ENCODE measurements at places on chromosomes 12 and 14.

DNA sequence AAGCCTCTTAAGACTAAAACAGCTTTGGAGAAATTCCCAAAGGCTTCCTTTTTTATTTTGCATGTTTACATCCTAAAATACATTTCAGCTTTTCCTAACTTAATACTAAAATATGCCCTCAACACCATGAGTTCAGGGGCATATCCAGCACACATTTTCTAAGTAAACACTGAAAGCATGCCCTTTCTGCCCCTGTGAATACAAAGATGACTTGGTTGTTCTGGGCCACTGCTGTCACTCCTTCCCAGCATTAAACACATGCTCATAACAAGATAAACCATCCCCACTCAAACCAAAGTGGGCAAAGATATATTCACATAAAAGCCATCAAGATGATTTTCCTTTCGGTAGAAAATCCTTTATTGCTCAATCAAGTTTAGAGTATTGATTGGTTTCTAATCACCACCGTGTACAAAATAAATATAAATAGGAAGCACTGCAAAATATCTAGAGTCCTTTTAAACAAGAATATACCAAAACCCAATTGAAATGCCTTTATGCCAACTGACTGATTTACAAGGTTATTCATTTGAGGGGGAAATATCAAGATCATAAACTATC, 1.9 kb downstream of the CCNB1IP1 start:
- DNase-seq, result no peak

DNA sequence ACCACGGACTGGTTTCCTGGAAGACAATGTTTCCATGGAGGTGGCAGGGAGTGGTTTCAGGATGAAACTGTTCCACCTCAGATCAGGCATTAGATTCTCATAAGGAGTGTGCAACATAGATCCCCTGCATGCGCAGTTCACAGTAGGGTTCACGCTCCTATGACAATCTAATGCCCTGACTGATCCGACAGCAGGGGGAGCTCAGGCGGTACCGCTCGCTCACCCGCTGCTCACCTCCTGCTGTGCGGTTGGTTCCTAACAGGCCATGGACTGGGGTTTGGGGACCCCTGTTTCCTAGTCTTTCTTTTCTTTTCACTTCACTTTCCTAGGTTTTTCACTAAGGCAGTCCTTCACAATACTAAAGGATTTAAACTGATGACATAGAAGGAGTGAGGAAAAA, 39.6 kb downstream of the GUCY2C start:
- DNase-seq, result no peak

DNA sequence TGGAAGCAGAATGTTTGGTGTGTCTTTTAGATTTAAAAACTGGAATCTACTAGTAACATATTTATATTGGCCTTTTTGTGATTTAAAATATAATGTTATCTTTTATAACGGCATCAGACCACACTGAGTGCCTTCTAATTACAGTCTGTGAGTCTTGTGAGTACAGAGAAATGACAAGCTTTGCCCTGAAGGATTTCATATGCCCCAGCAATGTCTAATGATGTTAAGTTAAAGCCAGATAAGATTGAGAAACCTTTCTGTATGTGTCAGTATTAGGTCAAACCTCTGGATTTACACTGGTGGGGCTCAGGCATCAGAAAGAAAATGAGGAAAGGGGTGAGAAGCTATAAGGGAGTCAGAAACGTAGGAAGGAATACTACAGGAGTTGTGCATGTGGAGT, 25.2 kb downstream of the PLEKHA5 start:
- DNase-seq, result no peak

- DNase-seq, result no peak
Observed at GRCh38 chr12:131749618-131750315, 38.9 kb downstream of the SFSWAP start.

- DNase-seq, result no peak
Observed at GRCh38 chr12:27864521-27864920, 84.5 kb upstream of the MANSC4 start.

DNA sequence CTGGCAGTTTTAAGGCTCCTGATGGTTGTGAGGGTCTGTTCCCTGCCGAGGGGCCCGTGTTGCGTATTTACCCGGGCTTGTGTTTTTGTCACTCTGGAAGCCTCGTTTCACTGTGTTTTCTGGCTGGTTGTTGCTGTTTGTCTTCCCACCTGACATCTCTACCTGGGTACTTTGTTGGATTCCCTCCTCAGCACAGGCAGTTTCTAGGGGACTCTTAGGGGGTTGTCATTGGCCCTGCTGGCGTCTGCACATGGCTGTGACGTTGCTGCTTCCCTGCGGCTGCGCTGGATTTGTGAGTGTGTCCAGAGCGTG, 6.4 kb downstream of the FBRSL1 start:
- DNase-seq, result no peak

GRCh38 chr14:55628426-55628825, 48.4 kb downstream of the KTN1 start:
- no peak for DNase-seq

GRCh38 chr14:103206023-103206481, 82.8 kb downstream of the TNFAIP2 start:
- DNase-seq, result no peak

DNA sequence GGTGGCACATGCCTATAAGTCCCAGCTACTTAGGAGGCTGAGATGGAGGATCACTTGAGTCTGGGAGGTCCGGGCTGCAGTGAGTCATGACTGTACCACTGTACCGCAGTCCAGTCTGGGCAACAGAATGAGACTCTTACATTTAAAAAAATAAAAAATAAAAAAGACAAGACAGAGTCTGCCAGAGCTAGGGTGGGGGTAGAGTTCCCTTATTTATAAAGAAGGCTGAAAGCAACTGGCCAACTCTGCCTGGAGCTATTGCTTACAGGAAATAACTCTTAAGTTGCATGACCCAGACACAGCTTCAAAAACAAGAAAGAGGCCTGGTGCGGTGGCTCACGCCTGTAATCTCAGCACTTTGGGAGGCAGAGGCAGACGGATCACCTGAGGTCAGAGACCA, 31.5 kb downstream of the NUMB start:
- no peak for DNase-seq

DNA sequence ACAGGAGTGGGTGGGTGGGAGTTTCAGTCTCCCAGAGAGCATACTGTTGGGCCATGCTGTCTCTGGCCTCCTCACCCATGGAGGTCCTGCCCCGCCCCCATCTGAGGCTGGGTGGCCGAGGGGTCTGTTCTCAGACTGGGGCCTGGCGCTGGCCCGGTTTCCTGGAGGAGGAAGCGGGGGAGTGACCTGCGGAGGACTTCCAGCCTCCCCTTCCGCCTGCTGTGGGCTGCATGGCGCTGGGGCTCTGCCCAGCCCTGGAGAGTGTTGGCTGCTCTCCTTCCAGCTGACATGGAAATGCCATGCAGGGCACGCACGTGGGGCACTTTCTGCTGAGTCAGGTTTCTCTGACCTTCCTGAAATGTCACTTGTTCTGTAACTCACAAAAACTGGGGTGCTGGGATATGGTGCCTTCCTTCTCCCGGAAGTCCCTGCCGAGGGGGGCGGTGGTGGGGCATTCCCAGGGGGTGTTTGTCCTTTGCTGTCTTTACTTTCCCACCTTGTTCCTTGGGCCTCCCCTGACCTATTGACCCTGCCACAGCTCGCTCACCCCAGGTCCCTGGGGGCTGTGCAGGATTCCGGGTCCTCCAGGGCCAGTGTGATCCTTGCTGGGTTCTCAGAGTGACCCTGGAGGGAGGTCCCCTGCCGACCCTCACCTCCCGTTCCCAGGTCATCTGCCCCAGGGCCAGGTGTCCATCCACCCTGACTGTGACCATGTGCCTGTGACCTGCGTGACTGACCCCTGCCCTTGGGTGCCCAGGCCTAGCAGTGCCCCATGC, 23.6 kb downstream of the PACS2 start:
- DNase-seq, result no peak

DNA sequence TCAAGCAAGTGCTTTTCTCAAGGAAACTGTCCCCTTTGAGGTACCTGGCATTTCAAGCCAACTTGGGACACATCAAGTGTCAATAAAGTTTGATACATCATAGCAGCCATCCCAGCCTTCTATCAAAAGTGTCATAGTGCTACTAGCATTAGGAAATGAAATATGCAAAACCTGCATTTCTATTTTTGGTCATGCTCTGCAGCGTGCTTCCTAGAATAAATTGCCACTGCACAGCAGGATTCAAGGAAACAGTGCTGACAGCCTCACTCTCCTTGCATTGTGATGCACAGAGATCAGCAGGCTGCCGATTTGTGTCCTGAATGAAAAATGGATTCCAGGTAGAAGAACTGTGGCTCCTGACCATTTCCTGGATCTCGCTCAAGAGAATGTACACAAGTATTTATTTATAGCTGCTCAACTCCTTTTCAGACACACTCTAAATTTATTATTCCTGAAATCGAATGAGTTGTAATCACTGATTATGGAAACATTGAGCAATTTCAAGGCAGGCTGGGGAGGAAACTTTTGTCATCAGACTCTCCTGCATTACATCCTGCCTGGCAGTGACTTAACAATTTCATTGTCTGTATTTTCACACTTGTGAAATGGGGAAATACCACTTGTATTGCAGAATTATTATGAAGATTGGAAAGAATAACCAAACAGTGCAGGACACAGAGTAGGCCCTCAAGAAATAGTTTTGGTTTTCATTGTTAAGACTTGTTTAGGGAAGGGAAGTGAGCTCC, 120.9 kb downstream of the SLC38A6 start:
- no peak for DNase-seq

GRCh38 chr12:27931390-27931789, 41.1 kb downstream of the PTHLH start:
- no peak for DNase-seq

DNA sequence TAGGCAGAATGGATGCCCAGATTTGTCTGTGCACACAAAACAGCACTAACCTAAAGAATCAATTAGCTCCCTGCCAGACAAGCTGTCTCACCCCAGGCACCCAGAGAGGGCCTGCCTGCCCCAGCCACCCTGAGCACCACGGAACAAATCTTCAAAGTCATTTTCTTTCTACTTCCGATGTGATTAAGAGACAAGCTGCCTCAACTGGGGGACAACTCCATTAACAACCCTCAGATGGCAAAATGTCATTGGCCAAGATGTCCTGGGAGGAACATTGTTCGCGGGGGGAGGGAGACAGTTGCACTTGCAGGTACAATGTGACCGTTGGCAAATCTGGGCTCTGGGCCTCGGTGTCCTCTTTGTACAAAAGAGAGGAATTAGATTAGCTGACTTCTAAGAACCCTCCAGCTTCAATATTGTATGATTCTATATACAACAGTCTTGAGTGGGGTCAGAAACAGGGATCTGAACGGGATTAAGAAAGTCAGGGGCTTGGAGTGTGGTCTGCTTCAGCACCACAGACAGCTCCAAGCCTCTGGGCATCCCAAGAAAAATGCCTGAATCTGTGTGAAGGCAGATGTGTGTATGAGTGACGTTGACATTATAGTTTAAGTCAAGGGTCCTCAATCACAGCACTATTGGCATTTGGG, 42.8 kb upstream of the CMKLR1 start:
- DNase-seq, result no peak

DNA sequence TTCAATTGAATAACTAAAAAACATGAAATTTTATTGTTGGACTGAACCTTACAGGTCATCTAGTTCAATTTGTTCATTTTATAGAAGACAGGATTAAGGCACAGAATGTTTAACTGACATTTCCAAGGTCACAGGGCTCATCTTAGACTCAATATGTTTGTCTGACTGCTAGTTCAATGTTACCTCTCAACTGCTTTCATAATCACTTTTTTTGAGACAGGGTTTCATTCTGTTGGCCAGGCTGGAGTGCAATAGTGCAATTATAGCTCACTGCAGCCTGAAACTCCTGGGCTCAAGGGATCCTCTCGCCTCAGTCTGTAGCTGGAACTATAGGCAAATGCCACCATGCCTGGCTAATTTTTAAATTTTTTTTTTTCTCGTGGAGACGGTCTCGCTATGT, 24.4 kb upstream of the ITGA5 start:
- DNase-seq, result no peak

DNA sequence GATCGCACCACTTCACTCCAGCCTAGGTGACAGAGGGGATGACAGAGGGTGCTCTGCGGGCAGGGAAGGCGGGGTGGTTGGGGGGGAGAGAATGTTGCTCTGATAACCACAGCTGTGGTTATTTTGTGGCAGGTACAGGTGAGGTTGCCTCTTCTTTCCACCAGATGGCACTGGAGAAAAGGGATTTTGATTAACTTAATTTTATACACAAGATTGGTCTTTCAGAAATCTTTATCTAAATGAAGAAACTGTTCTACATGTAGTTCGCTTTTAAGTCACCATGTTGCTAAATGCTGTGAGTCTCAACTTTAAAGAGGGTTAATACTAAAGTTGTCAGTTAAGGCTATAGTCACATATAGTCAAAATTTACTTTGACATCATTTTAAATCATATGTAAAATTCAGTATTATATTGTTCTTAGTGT, 25.7 kb downstream of the FGF23 start:
- peak; percentile 25 for DNase-seq

GRCh38 chr12:124939421-124940142, 25.1 kb upstream of the UBC start:
- DNase-seq, result peak; percentile 87

DNA sequence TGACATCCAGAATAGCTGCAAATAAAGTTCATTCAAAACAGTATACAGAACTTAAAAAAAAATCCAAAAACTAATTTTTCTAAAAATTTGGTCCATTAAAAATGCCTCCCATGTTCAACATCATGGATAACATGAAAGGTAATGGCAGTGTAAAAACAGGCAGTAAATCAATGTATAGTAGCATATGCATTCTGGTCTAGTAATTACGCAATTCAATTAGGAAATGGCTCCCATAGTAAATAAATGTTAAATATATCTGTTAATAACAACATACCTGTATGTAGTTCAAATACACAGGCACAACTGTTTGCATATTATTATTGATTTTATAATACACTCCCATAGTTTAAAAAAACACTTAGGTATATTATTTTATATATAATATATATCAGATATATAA, 42.5 kb downstream of the SGPP1 start:
- DNase-seq, result no peak

GRCh38 chr12:120984351-120984898, 6.1 kb downstream of the HNF1A start:
- no peak for DNase-seq

DNA sequence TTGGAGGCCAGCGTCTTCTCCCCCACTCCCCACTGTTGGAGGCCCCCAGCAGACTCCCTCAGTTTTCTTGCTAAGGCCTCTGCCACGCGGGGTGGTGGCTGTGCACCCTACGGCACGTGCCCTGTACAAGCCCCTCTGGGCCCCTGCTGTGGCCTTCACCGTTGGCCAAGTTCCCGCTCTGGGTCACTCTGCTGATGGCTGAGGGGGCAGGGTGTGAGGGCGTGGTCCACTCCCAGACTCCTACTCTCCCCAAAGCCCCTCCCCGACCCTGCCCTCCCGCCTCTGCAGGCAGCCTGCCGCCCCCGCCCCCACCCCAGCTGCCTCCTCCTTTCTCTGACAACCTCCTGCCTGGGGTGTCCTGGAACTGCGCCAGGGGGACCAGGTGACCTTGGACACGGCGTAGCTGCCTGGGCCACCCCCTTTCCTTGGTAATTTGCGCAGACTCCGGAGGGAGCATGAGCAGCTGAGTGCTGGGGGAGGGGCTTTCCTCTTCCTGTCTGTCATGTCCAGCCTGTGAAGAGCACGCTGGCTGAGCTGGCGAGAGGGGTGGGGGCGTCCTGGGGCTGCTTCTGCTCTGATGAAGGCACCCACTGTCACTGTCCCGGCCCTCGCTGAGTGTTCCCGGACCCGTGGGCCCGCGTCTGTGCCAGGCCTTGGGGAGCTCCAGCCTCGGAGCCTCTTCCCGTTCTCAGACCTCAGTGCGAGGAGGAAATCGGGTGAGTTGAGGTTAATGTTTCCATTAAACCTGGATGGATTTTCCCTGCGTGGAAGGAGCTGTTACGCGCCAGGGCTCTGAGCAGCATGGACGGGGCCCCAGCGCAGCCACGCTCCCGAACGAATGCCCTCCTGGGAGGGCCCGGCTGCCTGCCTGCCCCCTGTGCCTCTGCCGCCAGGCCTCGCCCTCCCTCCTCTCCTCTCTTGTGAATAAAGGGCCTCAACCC, 85.0 kb downstream of the KIF26A start:
- no peak for DNase-seq
